LNCaP clone FGC (cell line): ENCODE measurements at places on chromosomes 1 and 21.

DNA sequence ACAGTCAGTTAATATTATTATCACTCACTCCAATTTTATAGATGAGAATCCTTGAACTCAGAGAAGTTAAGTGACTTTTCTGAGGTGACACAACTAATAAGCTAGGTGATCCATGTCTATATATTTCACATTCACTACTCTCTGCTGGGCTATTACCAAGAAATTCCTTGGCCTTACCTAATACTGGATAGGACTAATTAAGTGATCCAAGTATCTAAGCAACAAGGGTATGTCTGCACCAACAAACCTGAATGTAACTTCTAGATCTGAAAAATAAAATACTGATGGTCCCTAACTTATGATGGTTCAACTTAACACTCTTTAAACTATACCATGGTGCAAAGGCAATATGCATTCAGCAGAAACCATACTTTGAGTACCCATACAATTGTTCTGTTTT is 14.8 kb upstream of the CASQ2 start:
- no peak for DNase-seq

DNA sequence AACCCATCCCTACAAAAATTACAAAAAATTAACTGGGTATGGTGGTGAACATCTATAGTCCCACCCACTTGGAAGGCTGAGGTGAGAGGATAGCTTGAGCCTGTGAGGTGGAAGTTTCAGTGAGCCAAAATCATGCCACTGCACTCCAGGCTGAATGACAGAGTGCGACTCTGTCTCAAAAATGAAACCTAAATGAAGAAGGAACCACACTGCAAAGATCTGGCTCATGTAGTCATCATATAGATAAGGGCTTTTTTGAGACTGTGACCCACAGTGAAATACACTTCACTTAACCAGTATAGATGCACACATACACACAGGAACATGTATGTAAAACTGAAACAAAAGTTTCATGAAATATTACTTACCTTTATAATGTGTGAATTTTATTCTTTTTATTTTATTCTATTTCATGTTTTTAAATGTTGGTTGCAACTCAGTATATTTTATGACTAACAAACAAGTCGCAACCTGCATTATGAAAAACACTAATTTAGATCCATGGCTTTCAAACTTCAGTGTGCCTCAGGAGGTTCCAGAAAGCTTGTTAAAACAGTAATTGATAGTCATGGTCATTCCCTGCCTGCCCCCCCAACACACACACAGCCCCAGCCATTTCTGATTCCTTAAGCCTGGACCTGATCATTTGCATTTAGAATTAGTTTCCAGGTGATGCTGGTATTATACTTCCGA is 189.5 kb downstream of the PATJ start:
- no peak for DNase-seq

DNA sequence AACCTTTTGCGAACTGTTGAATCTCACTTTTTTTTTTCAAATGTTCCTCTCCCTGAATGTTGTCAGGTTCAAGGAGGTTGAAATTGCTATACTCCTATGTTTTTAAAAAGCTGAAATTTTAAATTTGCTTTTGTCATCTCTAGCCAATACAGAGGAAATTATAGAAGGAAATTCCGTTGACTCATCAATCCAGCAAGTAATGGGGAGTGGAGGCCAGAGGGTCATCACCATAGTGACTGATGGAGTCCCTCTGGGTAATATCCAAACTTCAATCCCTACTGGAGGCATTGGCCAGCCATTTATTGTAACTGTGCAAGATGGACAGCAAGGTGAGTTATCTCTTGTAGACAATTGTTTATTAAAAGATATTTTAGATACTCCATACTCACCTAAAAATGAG is 36.3 kb downstream of the GABPB2 start:
- no peak for DNase-seq

GRCh38 chr1:245751726-245752470 is 597.1 kb downstream of the KIF26B start:
- no peak for DNase-seq

GRCh38 chr1:165452336-165453130 is 7.6 kb upstream of the RXRG start:
- no peak for DNase-seq

- DNase-seq: no peak
Measured at GRCh38 chr1:203702130-203702577, 62.8 kb upstream of the LAX1 start.

- no peak for DNase-seq
Measured at GRCh38 chr1:234477386-234478151, 1.4 kb downstream of the TARBP1 start.

GRCh38 chr1:233294913-233295236 is 650 bp downstream of the PCNX2 start:
- no peak for DNase-seq

- DNase-seq: no peak
Measured at GRCh38 chr1:102833151-102833550, 275.2 kb downstream of the COL11A1 start.

- DNase-seq: peak; percentile 90
Measured at GRCh38 chr1:25501235-25502058, 42.0 kb upstream of the LDLRAP1 start.

DNA sequence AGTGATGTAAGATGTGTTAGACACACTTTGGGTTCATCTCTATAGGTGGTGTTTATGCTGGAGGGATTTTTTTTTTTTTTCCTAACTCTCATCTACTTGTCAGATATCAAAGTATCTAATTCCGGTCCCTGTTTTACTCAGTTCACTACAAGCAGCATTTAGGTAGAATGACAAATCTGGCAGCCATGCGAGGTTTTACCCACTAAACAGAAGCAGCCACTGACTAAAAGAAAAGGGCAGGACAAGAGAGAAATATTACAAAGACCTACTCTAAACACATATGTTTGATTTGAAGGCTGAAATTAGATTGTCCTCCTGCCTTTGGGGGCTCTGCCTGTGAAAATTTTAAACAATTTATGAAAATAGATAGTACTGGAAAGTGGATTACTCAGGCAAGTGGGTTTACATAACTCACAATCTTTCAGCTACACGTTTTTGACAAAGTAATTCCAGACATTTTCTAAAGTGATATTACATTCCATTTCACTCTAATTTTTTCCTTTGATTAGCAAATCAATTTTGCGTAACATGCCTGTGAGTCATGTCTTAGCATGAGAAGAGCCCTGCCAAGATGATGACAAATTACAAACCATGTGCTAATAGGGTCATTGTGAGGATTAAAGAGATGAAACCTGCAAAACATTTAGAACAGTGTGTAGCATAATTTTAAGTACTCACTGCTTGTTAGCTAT is 172.6 kb downstream of the PLA2G4A start:
- no peak for DNase-seq

DNA sequence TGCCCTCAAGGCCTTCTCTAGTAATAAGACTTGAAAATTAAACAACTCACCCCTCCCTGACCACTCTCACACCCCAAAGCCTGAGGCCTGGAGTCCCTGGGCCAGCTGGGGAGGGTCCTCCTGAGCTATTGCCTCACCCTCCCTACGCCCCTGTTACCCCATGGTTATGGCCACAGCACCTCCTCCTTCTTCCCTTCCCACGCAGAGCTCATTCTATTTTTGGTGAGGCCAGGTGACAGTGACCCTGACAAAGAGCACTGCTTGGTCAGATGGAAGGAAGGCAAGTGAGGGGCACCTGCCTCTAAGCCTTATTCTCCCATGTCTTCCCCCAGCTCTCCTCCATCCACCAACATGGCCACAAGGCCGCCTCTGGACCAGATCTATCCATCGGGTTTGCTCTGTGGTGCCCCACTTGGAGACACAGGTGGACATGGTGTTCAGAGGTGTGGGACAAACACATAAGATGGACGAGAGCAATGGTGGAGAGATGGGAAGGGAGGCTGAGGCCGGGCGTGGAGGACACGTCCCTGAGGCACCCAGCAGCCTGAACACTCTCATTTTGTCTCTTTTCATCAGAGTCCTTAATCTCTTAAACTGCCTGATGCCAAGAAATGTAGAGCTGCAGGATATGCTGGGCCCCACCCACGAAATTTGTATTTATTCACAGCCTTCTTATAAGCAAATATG is 42.6 kb downstream of the FCRL5 start:
- DNase-seq: no peak

DNA sequence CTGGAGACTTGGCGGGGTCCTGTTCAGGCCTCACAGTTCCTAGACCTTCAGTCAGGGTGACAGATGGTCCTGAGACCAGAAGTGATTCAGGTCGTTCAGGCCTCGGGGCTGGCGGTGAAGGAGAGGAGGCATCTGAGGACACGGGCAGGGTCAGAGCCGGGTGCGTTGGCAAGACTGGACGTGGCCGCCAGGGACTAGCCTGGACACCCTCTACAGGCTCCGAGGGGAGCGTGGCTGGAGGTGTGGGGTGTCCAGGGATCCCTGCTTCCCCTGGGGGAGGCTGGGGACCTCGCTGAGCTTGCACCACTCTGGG is 64.0 kb upstream of the TARDBP start:
- DNase-seq: no peak

GRCh38 chr1:24252185-24252780 is 65.2 kb upstream of the IFNLR1 start:
- DNase-seq: no peak

GRCh38 chr1:243818978-243819377 is 31.1 kb downstream of the AKT3 start:
- no peak for DNase-seq

DNA sequence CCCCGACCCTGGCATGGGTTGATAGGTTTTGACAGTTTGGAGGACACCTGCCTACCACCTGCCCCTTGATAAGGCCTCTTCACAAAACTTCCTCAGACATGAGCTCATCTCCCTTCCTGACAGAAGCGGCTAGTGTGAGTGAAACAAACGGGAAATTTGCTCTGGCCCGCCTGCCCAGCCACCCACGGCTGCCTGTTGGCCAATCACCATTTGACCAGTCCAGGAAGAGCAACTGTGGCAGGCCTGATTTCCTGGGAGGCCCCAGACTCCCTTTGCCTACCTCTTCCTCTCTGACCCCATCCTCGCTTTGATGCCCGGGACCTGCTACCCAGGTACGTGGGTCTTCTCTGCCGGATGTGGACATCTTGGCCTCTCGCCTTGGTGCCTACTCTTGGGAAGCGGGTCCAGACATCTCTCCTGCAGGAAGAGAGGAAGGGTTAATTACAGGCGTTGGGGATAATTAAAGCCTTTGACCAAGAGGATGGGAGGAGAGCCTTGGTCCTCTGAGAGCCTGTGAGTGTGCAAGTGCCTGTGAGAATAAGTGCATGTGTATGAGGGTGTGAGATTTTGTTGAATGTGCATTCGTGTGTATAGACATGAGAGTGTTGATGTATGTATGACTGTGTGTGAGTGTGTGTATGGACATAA is 1.1 kb upstream of the EPHA2 start:
- no peak for DNase-seq

GRCh38 chr1:56963667-56964066 is 2.1 kb downstream of the C8B start:
- DNase-seq: no peak

- no peak for DNase-seq
Measured at GRCh38 chr1:29490204-29490934, 254.0 kb downstream of the PTPRU start.

DNA sequence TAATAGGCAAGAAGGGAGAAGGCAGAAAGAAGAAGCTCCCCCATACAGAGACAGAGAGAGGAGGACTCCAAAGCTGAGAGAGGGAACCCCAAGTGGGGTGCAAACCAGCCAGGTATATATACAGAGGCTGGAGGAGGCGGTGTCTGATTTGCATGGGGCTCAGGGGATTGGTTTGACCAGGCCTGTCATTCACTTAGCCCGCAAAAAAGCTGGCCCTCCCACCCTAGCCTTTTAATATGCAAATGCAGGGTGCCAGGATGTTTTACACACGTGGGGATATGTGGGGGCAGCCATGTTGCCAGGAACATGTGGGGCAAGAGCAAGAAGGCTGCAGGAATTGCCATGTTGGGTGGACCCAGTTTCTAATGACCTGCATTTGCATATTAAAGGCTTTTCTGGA is 37.0 kb upstream of the TENT5B start:
- DNase-seq: no peak

- no peak for DNase-seq
Measured at GRCh38 chr21:36547464-36547863, 67.5 kb upstream of the CLDN14 start.

- no peak for DNase-seq
Measured at GRCh38 chr1:212138457-212138856, 102.9 kb downstream of the DTL start.

GRCh38 chr1:22286491-22286890 is 143.6 kb upstream of the WNT4 start:
- no peak for DNase-seq

- no peak for DNase-seq
Measured at GRCh38 chr1:54051933-54052430, 1.0 kb downstream of the TMEM59 start.

DNA sequence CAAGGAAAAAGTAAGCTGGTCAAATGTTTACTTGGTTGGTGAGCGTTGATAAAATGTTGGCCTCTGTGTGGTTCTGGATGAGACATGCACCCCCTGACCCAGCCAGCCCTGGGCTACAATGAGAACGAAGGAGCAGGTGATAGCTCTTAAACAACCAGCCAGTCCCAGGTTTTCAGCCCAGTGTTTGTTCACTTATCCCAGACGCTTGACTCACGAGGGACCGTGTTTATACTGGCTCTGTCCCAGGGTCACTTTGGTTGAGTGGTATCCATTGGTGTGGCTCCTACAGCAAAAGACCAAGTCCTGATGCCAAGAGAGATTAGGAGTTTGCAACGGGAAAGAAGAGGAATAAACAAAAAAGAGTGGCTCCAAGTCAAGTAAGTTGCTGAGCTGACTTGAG is 86.9 kb downstream of the KCNJ15 start:
- DNase-seq: peak; percentile 62

DNA sequence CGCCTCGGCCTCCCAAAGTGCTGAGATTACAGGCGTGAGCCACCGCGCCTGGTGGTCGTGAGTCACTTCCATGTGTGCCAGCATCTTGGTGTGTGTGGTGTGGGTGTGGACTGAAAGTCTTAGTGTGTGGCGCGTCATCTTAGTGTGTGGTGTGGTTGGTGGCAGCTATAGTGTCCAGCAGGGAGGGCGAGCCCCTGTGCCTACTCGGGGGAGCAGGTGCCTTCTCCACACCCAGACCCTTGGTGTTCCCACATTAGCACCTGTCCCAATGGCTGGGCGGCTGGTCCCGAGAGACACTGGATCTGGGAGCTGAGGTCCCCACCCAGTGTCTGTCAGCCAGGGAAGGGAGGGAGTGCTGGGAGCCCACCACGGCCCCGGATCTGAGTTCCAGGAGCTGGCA is 2.8 kb downstream of the SCNN1D start:
- DNase-seq: no peak
